ENCODE measurements at places on chromosomes 7 and 10.
A peak's percentile ranks its signal among the peaks of the same experiment; 100 is the strongest.

DNA sequence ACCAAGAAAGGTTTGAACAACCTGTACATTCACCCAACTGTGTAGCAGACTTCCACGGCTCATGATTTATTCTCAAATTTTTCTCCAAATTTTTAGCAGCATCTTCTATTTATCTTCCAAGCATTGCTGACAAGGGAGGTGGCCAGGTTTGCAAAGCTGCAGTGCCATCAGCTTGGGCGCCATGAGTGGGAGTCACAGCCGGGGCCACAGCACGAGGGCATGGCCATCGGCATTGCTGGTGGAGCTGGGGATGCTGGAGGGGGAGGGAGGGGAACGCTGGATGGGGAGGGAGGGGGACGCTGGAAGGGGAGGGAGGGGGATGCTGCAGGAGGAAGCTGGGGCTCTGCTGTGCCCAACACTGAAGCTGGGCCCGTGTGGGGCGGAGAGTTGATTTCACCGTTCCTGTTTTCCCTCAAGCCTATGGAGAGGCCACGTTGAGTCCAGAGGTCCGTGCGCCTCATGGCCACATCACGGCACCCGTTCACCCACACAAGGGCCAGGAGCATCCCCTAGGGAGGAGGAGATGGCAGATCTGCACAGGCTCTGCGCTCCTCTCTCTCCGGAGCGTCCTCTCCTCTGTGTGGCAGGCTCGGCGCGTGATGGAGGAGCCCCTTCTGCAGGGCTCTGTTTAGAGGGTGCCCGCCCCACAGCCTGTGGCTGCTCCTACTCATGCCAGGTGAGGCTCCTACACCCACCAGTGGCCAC lies 520.2 kb downstream of the DNAJB6 start:
- H3K4me1 ChIP-seq: peaks cover under 1% of the 10 kb centered on the region
- H3K36me3 ChIP-seq: no peaks in the 10 kb centered on the region
- DNase-seq: no peak

DNA sequence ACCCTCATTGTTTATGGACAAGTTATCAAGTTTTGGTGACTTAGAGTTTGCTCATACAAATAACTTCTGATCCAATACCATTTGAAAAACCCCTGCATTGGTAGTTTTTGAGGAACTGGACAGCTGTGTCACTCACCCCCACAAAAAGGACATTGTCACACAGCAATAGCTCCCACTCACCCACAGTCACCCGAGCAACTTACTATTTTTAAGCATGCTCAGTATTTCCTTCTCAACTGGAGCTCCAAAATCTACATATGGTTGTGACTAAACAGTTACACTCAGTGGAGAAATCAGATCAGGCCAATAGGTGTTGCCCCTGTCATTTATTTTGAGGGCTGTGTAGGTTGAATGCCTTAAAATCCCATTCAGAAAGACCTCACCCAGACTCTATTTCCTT lies 165.2 kb upstream of the AUTS2 start:
- no peaks in the 10 kb centered on the region for H3K4me1 ChIP-seq
- H3K27ac ChIP-seq: no peak overlapping the region
- H3K27me3 ChIP-seq: no peaks in the 10 kb centered on the region
- H3K4me3 ChIP-seq: no peak overlapping the region

GRCh38 chr7:91549878-91550277 lies 285.6 kb downstream of the FZD1 start:
- no peak for DNase-seq
- no peak overlapping the region for H3K27ac ChIP-seq
- no peaks in the 10 kb centered on the region for H3K27me3 ChIP-seq
- no peaks in the 10 kb centered on the region for H3K4me1 ChIP-seq
- no peak overlapping the region for H3K4me3 ChIP-seq
- no peaks in the 10 kb centered on the region for H3K36me3 ChIP-seq

- no peak for DNase-seq
- no peak overlapping the region for H3K4me3 ChIP-seq
- peaks cover 6% of the 10 kb centered on the region for H3K27me3 ChIP-seq
- no peaks in the 10 kb centered on the region for H3K36me3 ChIP-seq
- peaks cover 2% of the 10 kb centered on the region for H3K4me1 ChIP-seq
These were observed 159.9 kb upstream of the ADCY1 start for GRCh38 chr7:45414226-45414625.

- H3K27ac ChIP-seq: peak overlapping the region; percentile 84
- peak overlapping the region; percentile 97 for H3K4me3 ChIP-seq
- H3K27me3 ChIP-seq: no peaks in the 10 kb centered on the region
- peak; percentile 46 for DNase-seq
- H3K4me1 ChIP-seq: peaks cover 48% of the 10 kb centered on the region
These were observed 38.9 kb downstream of the HK1 start for GRCh38 chr10:69317175-69317604.

DNA sequence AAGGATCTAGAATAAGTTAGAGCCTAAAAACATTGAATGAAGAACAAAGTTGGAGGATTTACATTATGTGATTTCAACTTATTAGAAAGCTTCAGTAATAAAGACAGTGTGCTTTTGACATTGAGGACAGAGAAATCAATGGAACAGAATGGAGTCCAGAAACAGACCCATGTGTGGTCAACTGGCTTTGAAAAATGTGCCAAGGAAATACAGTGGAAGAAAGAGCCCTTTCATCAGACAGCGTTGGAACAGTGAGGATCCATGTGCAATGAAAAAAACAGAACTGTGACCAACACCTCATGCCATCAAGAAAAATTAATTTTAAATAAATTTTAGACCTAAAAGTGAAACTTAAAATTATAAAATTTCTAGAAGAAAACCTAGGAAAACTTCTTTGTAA lies 50.6 kb upstream of the LRRC18 start:
- H3K4me3 ChIP-seq: no peak overlapping the region

Measured in activated CD4-positive, alpha-beta memory T cell treated with anti-CD3 and anti-CD28 coated beads, Interleukin-2, amount 10 ng/mL, durations not matched to agents 7 days and 5 days (primary cell).